AG04450 (cell line): ENCODE measurements at places on chromosomes 16 and 17.

GRCh38 chr16:81723098-81723723 lies 55.9 kb upstream of the PLCG2 start:
- no peak for DNase-seq

DNA sequence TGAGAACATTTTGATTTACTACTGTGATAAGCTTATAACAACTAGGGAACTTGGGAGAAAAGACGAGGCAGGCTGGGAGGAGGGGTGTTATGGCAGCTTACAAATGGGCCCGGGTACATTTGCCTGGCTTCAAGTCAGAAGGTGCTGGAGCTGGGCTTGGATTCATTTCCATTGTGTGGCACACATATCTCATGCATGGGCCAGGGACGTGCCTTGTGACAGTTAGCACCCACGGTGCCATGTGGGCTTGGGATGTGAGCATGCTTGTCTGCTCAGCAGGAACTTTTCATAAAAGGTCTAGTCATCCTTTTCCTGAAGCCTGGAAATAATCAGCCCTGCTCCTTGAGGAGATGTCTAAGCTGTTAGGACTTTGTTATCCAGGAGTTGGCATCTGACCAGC lies 572.2 kb downstream of the CDH13 start:
- DNase-seq, result no peak

DNA sequence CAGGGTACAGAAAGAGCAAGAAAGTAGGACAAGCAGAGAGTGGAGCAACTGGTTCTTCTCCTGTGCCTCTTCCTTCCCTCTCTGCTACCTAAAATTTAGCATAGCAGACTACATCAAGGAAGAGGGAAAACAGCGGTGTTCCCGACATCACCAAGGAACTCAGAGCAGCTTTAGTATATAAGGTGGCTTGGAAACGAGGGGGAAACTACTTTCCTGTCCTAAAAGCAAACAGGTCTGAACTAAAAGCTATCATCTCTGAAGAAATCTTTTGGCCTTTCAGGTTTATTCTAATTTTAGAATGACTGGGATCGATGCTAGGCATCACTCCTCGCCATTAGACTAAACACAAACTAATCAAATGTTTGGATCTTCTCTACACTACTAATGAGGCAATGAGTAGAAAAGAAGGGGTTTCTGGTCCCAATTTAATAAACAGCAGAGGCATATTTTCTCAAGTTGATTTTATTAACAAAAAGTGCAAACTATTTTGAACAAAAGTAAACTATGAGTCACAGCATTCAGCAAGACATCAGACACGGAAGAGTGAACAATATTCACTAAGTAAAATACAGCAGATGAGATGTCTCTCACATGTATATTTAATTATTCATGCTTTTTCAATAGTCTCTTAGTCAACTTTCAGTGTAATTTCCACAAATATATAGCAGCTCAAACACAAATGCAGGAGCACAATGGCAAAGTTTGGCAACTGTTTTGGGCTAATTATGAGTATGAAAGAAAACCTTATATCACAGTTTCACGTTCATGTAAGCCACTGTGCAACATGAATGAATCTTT lies 108.7 kb downstream of the TRIM37 start:
- no peak for DNase-seq

GRCh38 chr16:29775742-29776408 lies 2.2 kb upstream of the ZG16 start:
- DNase-seq, result no peak

DNA sequence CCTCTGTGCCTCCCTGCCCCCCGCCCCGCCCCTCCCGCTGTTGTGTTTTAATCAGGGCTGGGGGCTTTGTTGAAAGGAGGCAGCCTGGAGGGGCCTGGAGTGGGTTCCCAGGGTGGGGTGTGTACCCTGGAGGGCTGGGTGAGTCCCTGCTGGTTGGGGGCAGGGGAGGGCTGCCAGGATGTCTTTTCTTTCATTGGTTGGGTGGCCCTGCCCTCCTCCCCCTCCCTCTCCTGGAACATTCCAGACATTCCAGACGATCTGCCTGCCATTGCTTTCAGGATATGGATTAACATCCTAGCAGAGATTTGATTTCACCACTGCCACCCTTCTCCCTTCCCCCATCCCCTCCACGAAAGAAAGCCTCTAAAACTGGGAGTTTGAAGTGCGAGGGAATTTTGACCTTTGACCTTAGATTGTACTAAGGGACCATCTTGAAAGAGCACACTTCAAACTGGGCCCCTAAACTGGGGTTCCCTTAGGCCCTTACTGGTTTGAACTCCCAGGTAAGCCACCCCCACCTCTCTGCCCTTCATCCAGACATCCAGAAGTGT lies 25.3 kb downstream of the IGF2BP1 start:
- DNase-seq, result no peak

GRCh38 chr16:55566432-55567175 lies at the start of gene CAPNS2:
CAPNS2 (plus strand) TSS chr16:55566684; CDS start chr16:55566757, 73 bp downstream.
- DNase-seq, result no peak

DNA sequence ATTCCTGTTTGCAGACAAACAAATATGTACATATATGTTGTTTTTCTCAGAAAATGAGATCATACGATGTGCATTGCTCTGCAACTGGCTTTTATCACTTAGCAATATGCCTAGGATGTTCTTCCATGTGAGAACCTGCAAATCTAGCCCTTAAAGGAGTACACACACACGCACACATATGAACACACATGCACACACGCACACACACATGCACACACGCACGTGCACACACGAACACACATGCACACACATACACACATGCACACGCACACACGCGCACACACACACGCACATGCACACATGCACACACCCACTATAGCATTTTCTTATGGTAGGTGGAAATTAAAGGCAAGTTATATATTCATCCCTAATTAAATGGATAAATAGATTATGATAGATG lies 8.1 kb upstream of the OR2C1 start:
- no peak for DNase-seq
